ENCODE measurements at places on chromosomes 2 and 18. TPM values are rescaled to one million over a fixed set of nuclear protein-coding genes. Genes with fewer than 3 reads are reported as not detected.

- DNase-seq = no peak
Observed at GRCh38 chr18:34726286-34727004, 16.3 kb downstream of the DTNA start.

DNA sequence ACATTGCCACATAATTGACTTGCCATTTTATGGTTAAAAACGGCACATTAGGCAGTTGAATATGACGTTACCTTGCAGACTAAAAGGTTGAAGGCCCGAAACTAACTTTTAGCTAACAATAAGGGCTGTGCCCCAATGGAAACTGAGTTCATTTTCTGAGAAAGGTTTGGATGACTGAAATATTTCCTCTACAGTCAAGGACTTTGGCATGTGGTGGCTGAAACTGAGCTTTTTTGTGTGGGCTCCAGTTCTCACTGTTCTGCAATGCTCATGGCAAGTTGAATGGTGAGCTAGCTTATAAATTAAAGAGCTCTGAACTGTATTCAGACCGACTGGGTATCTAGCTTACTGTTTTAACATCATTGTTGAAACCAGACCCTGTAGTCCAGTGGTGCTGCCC is 23.8 kb upstream of the TXNDC2 start:
- DNase-seq = no peak

GRCh38 chr2:144643537-144644336 is 123.8 kb upstream of the ZEB2 start:
- no peak for DNase-seq

GRCh38 chr2:68741238-68741637 is 6.6 kb downstream of the ARHGAP25 start:
- no peak for DNase-seq

DNA sequence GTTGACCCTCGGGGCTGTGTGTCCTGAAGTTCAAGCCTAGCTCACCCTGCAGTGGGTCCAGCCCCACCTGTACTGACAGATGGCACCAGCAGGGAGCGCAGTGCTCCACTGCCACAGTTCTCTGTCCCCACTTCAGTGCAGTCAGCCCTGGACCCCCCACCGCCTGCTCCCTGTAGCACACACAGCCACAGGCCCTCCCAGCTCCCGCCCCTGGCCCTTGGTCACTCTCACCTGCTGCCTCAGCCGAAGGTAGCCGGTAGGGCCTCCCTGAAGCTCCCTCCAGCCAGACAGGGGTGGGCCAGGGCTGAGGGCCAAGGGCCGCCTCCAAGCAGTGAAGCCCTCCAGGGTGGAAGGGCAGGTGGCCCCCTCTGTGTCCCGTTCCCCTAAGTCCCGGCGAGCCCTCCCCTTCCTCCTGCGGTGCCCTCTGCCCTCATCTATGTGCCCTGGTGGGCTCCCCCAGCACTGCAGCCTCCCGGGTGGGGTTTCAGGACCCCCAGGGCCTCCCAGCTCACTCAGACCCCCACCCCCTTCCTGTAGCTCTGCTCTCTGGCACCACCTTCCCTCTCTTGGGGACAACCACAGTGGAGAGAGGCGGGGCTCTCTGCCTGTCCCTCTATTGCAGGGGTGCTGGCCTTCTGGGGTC is 10.8 kb upstream of the ALPP start:
- DNase-seq = no peak

DNA sequence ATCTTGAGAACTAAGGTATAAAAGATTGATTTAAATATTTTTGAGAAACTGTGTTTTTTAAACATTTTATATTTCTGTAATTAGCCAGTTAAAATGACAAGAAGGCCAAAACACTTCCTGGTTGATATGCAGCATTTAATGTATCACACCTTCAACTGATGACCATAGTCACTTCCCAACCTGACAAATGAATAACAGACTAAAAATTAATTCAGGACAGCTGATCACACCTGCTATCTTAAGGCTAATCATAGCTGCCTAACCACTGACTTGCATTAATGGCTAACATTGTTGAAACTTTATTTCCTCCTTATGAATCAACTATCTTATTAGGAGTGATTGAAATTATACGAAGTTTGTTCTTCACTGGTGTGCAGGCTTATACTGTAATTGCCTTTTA is 125.8 kb upstream of the MSTN start:
- no peak for DNase-seq

DNA sequence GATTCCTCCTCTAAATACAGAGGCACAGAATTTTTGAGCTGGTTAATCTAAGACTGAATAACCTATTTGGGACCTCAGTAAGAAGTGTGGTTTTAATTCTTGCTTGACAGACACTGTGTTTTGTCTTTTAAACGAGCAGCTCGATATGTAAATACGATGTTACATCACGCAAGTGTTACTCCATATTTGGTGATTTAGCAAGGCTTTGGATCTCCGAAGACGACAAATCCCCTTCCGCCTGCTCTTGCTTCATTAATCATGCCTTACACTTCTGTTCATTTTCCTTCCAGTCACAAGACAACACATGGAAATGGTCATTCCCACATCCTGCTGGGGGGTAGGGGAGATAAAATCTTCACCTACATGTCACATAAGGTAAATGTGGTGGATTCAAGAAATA is 9.4 kb downstream of the BCL11A start:
- DNase-seq = no peak

- DNase-seq = no peak
Observed at GRCh38 chr2:65876114-65876513, 443.7 kb upstream of the SPRED2 start.

GRCh38 chr2:239800785-239801386 is 224.3 kb downstream of the NDUFA10 start:
- DNase-seq = no peak

DNA sequence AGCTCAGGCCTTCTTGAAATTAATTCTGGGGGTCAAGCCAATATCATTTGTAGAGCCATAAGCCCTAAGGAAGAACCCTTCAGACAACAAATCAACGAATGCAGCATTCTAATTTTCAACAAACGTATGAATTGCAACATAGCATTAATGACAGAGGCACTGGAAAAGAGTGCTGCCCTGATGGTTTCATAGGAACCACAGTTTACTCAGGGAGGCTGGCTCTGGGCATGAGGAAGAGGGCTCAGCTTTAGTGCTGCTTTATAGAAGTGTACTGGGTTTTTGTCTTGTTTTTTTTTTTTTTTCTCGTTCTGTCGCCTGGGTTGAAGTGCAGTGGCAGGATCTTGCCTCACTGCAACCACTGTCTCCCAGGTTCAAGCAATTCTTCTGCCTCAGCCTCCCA is 36.1 kb upstream of the CAB39 start:
- no peak for DNase-seq

GRCh38 chr2:240287496-240288086 is 147.1 kb upstream of the OTOS start:
- no peak for DNase-seq

GRCh38 chr2:7115906-7116305 is 198.7 kb downstream of the RNF144A start:
- no peak for DNase-seq

- DNase-seq = no peak
Observed at GRCh38 chr18:79935925-79936324, 15.5 kb downstream of the SLC66A2 start.

GRCh38 chr18:50315100-50315871 is 27.8 kb upstream of the CXXC1 start:
- no peak for DNase-seq

Gene LIPT1
- total RNA-seq = 6.7 TPM

Gene TMEFF2
- total RNA-seq = not detected

Gene IL36RN
- not detected for total RNA-seq

Gene ZNF396
- 0.52 TPM for total RNA-seq

Gene REG3A
- total RNA-seq = not detected

Gene PDCL3
- total RNA-seq = 22.6 TPM

Gene SLC4A3
- not detected for total RNA-seq

Gene ACMSD
- total RNA-seq = not detected
